ENCODE measurements at places on chromosomes 1 and 21. TPM values are rescaled to one million over a fixed set of nuclear protein-coding genes. Genes with fewer than 3 reads are reported as not detected.

LRRC8B gene
- total RNA-seq, result 1.4 TPM

AMY2A gene
- not detected for total RNA-seq

SELE gene
- total RNA-seq, result not detected

HPCAL4 gene
- total RNA-seq, result not detected

CRABP2 gene
- total RNA-seq, result 9.1 TPM

GPR3 gene
- under 0.01 TPM for total RNA-seq

MMP23B gene
- total RNA-seq, result 0.59 TPM

OR2AJ1 gene
- not detected for total RNA-seq

LCE2C gene
- total RNA-seq, result not detected

CENPS gene
- total RNA-seq, result 17.4 TPM

FCGR2B gene
- total RNA-seq, result not detected

SPRR4 gene
- total RNA-seq, result not detected

RBM11 gene
- under 0.01 TPM for total RNA-seq

FCGR1A gene
- not detected for total RNA-seq

RGS7 gene
- total RNA-seq, result 0.59 TPM

CCDC181 gene
- 0.29 TPM for total RNA-seq

PHLDA3 gene
- 116 TPM for total RNA-seq

NUP210L gene
- total RNA-seq, result under 0.01 TPM

CLDN8 gene
- not detected for total RNA-seq

KPRP gene
- not detected for total RNA-seq

CLEC20A gene
- under 0.01 TPM for total RNA-seq

THEM5 gene
- not detected for total RNA-seq

RBP7 gene
- not detected for total RNA-seq

ERICH3 gene
- total RNA-seq, result not detected

ADAM30 gene
- total RNA-seq, result not detected

FCRL1 gene
- not detected for total RNA-seq

AZIN2 gene
- 18.8 TPM for total RNA-seq

TRIM33 gene
- 48.6 TPM for total RNA-seq

TAL1 gene
- not detected for total RNA-seq

KDM5B gene
- 113 TPM for total RNA-seq

AK5 gene
- 38.3 TPM for total RNA-seq

CELSR2 gene
- 1.5 TPM for total RNA-seq

UMODL1 gene
- total RNA-seq, result not detected

AQP10 gene
- total RNA-seq, result not detected

AGT gene
- total RNA-seq, result 1.5 TPM

SLC30A2 gene
- total RNA-seq, result not detected

BGLAP gene
- 2.2 TPM for total RNA-seq

CBS gene
- 26.1 TPM for total RNA-seq

LYPD8 gene
- total RNA-seq, result not detected

L1TD1 gene
- total RNA-seq, result 0.29 TPM

GNAT2 gene
- 0.29 TPM for total RNA-seq

HES3 gene
- not detected for total RNA-seq

ZNF697 gene
- 8.8 TPM for total RNA-seq

DPH2 gene
- 10.3 TPM for total RNA-seq

TRIM67 gene
- 0.29 TPM for total RNA-seq

NEGR1 gene
- total RNA-seq, result 22.7 TPM

DISP3 gene
- under 0.01 TPM for total RNA-seq

FCAMR gene
- total RNA-seq, result not detected

GBP5 gene
- total RNA-seq, result under 0.01 TPM

IGSF21 gene
- total RNA-seq, result not detected

CLCA4 gene
- not detected for total RNA-seq

NKAIN1 gene
- not detected for total RNA-seq

Data from osteoblast (primary cell).